ENCODE measurements at places on chromosomes 11 and 22.

GRCh38 chr11:64870893-64871466 lies 7.4 kb downstream of the EHD1 start:
- DNase-seq = no peak

DNA sequence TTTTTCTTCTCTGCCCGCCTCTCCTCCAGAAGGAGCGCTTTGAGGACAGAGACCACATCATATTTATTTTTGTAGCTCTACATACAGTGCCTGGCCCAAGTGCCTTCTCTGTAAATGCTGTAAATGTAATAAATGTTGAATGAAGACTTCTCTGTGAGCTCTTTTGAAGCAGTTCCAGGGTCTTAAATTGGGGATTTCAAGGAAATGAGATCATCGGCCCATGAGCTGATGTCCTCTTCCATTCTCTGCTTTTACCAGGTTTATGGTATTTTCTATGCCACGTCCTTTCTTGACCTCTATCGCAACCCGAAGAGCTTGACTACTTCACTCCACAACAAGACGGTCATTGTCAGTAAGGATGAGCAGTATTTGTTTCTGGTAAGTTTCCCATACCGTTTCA lies 165.7 kb upstream of the SORL1-AS1 start:
- DNase-seq = no peak

GRCh38 chr22:50620593-50621355 lies 7.2 kb downstream of the ARSA start:
- peak; percentile 86 for DNase-seq

GRCh38 chr11:134349802-134350355 lies 18.1 kb downstream of the GLB1L2 start:
- DNase-seq = no peak

DNA sequence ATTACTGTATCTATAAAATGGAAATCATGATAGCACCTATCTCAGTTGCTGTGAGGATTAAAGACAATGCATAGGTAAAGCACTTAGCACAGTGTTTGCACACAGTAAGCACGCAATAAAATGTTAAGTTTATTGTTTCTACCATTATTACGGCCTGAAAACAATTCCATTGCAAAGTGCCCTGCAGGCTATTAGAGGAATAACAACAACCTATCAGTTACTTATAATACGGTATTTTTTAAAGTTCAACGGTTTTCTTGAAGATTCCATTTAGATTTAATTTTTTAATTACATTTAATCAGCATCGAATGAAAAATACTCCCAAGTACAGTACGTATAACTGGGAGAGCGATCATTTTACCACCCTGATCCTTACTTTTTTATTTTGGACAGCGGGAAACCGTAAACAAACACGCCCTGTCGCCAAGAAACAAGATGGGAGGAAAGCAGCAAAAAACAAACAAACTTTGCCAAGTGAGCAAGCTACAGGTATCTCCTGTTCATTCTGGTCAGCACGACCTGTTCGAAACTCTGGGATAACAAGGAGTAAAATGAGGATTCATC lies 893 bp downstream of the SLC36A4 start:
- DNase-seq = no peak

GRCh38 chr11:94595076-94595475 lies 27.9 kb downstream of the PIWIL4 start:
- no peak for DNase-seq

DNA sequence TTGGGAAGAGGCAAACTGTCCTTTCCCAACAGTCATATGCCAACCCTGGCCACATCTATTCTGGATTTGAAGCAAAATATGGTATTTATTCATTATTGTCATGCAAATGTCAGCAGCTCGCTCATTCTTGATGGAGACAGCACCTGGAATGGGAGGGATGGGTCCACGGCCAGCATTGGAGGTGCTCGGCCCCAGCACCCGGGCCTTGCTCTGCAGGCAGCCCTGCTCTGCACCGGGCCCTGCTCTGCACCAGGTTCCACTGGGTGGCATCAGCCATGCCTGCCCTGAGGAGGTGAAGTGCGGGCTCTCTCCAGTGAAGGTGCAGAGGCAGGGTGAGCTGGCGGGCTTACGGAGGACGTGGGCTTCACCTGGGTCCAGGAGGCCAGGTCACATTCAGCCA lies 19.8 kb downstream of the LRP5 start:
- no peak for DNase-seq

- DNase-seq = no peak
These were observed 476.8 kb downstream of the METTL15 start for GRCh38 chr11:28584992-28585391.

GRCh38 chr22:30033137-30033536 lies 47.1 kb upstream of the HORMAD2 start:
- no peak for DNase-seq

DNA sequence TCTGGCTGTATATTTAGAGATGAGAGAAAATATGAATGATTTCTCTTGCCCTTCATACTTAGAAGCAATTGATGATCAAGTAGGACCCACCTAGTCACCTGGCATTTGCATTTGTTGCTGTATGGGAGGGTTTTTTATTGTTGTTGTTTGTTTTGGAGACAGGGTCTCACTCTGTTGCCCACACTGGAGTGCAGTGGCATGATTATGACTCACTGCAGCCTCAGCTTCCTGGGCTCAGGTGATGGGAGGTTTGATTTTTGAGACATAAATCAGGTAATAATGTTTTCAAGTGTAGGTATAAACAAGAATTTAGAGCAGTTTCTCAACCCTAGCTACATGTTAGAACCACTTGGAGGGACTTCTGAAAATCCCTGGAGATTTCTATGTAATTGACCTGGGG lies 63.0 kb downstream of the TNRC6B start:
- DNase-seq = no peak

DNA sequence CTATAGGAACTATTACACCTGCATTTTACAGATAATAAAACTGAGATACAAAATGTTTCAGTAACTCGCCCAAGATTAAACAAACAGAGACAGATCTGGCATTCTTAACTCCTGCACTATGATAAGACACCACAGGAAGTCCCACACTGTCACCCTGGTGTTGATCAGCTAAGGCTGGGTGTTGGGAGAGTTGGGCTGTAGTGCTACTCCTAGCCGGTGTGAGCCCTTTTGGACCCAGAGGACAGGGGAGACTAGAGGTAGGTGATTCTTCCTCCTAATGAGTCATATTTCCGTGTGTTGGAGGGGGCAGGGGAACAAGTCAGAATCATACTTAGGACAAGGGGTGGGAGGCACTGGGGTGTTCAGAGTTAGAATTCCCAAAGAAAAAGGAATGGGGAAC lies 353.2 kb upstream of the TENM4 start:
- no peak for DNase-seq

DNA sequence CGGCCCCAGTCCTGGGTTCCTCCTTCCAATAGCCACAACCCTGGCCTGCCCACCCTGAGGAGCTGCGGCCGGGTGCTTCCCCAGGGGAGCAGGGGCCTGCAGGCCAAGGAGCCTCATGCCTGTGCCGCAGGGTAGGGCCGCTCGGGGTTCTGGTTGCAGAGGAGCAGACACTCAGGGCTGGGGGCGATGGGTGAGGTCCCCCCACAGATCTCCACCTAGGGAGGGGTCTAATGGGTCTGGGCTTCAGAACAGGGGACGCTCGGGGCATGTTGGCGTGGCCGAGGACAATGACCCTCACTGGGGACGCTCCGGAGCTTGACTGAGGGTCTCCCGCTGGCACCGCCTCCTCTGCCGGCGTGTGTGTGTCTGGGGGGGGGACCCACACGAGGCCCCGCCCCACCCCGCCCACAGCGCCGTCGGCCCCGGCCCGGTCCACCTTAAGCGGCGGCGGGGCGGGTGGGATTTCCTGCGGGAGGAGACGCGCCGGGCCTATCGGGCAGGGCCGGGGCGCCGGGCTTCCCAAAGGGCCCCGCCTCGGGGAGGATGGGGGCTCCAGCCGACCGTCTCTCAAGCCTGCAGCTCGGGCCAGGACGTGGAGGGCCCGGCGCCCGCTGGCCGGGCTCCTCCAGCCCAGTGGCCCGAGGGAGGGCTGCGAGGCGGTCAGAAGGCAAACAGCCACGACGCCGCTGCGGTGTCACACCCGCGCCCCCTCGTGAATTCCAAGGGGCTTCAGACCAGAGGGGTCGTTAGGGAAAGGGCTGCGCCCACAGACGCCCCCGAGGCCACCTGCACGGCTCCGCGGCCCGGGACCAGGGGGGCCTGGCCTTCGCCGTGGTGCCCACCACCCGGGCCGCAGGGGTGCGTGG lies 640 bp upstream of the ZDHHC8 start:
- peak; percentile 77 for DNase-seq

DNA sequence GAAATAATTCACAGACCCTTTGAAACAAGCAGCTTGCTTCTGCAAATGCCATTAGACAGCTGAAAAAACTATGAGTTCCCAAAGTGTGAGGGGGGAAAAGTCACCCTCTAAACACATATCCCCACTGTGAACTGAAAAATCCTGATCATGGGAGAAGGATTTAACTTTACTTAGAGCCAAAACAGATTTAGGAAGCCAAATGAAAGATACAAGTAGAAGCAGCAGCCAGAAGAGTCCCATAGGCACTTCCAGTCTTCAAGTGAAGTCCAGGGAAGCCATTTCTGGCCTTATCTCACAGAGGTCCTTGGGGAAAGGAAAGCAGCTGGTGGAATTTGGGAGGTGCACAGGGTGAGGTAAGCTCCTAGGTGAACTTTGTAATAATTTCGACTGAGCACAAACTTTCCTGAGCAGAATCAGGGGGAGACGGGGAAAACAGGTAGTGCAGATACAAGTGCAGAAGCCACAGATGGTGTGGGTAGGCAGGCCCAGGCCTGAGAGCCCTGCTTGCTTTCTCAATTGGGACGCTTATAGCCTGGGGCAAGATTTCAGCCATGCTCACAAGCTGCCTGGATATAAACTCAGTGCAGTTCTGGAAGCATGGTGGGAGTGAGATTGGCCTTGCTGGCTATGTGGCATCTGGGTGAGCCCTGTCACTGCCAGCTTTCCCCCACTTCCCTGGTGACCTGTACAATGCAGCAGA lies 44.8 kb downstream of the GAS2 start:
- no peak for DNase-seq

DNA sequence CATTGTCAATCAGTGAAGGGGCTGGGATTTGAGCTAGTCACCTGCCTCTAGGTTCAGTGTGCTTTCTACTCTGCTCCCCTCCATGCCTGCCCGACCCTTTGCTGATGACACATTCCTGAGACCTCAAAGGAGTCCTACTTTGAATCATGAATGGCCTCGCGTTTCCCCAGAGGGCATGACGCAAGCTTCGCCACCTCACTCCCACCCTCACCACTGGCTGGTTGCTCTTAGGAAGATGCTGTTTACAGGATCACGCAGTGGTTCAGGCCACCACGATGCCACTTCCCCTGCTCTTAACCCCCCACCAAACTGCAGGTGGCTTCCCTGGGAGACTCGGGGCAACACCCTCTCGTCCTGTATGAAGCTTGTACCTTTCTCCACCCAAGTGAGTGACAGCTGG lies 62.9 kb upstream of the B3GAT1 start:
- no peak for DNase-seq

DNA sequence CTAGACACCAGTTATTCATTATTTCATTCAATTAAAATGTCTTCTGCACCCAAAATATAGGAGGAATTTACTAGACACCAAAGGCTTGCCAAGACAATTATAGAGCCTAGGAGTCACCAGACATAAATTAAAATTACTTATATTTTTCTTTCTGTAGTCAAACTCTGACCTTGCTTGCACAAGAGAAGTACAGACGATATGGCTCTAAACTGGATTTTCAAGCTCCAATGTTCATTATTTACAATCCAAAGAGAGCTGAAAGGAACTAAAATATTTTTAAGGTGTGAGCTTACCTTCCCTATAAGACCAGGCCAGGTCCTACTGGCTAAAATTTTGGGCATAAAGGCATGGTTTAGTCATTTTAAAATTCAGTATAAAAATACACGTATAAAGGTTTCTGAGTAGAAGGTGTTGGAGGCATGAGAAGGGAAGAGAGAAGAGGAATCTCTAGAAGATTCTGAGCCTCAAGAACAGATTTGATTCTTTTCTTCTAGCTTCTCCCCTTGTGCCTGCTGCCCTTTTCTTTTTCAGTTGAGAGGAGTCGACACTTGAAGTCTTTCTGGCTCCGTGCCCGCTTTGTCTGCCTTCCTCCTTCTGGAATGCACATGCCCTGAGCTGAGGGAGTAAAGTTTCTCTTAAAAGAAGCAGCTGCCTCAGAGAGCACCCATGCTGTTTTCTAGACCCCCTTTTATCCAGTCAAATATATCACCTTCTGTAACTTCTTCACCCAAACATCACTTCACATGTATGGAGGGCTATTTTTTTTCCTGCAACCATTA lies 13.5 kb downstream of the C11orf97 start:
- DNase-seq = no peak

DNA sequence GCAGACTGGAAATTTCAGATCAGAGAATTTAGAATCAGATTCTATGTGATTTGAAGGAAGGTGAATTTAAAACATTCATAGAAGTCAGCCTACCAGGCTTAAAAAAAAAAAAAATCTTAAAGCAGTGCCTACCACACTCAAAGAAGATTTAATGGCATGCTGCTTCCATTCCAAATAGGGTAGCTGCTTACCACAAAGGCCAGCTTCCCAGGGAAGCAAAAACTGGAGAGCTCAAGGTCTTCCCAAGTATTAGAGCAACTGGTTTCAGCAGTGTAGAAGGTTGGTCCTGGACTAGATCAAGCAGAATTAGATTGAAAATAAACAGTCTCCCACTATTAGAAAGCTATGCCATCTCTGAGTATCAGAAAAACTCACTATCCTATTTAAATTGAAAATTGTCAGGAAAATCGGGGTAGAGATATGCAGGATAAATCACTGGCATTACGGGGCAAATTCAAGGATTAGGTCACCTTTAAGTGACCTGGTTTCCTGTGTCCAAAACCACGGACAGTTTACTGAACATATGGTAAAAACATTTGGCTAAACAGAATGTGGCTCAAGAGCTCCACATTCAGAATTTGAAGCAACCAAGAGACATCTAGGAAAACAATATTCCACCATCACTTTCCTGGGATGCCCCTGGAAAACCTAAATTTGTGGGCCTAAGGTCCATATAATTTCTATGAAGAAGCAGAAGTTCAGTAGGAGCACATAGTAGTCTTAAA lies 1.3 kb downstream of the C11orf42 start:
- no peak for DNase-seq

- no peak for DNase-seq
These were observed 711.2 kb downstream of the KCNA4 start for GRCh38 chr11:29305456-29306232.

DNA sequence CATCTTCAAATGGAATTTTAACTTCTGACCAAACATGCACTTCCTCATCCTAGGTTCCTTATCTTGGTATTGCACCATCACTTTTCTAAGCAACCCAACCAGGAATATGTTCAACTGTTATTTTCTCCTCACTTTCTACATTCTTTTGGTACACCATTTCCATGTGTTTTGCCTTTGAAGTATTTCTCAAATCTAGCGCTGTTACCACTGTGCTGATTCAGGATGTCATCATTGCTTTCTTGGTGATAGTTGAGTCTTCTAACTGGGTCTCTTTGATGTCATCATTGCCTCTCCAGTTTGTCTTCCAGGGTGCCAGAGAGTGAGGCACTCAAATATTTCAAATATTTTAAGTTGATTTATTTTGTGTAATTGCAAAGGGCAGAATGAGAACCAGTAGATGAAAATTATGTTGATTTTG lies 47.5 kb downstream of the HORMAD2 start:
- DNase-seq = no peak

GRCh38 chr11:76830639-76831327 lies 29.9 kb upstream of the ACER3 start:
- DNase-seq = no peak

- no peak for DNase-seq
These were observed 13.2 kb downstream of the PPARA start for GRCh38 chr22:46163557-46163888.

GRCh38 chr11:128757886-128758612 lies 64.2 kb downstream of the FLI1 start:
- peak; percentile 58 for DNase-seq

All from activated naive CD8-positive, alpha-beta T cell treated with anti-CD3 and anti-CD28 coated beads for 36 hours (primary cell).